ENCODE measurements at places on chromosomes 4 and X. TPM values are rescaled to one million over a fixed set of nuclear protein-coding genes. Genes with fewer than 3 reads are reported as not detected.

Gene DCLK2
- total RNA-seq = 11.6 TPM

Gene SPARCL1
- total RNA-seq = not detected

Gene APLN
- total RNA-seq = 0.72 TPM

Gene CXCL1
- 4.7 TPM for total RNA-seq
